ENCODE measurements at places on chromosomes 16 and 17.
A peak's percentile ranks its signal among the peaks of the same experiment; 100 is the strongest.

GRCh38 chr17:72671016-72671415, 421.5 kb downstream of the SLC39A11 start:
- no peak for DNase-seq

- DNase-seq: no peak
Measured at GRCh38 chr16:78309763-78310162, 210.3 kb downstream of the WWOX start.

DNA sequence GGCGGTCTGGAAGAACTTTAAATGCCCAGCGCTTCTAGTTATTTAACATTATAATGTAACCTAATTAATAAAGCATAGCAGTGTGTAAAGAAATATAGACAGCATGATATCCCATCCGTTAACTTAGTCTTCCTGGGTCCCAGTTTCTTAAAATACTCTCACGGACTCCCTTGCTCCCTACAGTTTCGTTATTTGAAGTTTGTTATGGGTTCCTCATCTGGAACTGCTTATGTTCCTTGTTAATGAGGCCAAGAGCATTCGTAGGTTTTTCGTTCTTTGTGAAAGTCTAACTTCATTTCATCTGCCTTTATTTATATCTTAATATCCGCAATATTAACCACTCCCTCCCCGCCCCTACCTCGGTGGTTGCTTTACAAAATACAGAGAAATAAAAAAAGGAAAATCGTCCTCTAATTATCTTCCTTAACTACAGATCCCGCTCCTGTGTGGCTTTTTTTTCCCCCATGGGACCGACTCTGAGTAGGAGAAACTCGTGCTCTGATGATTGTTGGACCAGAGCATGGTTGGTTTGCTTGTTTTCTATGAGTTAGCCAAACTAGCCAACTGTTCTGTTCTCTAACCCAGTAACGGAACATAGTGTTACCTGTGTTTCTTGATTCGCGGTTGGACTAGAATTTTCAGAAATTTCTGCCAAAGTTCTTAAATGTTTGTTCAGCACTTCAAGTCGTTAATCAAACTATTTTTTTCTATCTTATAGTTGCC, 863 bp downstream of the ADPRM start:
- DNase-seq: peak; percentile 7

DNA sequence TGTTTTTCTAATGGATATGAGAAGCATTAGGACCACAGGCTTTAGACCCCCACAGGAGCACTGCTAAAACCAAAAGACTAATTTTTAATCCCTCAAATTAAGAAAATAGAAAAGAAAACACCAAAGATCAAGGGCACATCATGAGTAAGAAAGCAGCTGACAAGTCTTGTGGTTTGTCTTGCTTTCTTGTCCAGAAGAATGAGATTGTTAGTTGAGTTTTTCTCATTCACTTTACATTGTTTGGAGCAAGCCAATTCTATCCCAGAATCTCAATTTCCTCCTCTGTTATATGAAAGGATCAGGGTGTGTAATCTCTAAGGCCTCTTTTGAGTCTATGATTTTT, 899.0 kb downstream of the KCNJ2 start:
- DNase-seq: no peak

- DNase-seq: peak; percentile 77
Measured at GRCh38 chr17:81641825-81642489, 5.0 kb downstream of the TSPAN10 start.

DNA sequence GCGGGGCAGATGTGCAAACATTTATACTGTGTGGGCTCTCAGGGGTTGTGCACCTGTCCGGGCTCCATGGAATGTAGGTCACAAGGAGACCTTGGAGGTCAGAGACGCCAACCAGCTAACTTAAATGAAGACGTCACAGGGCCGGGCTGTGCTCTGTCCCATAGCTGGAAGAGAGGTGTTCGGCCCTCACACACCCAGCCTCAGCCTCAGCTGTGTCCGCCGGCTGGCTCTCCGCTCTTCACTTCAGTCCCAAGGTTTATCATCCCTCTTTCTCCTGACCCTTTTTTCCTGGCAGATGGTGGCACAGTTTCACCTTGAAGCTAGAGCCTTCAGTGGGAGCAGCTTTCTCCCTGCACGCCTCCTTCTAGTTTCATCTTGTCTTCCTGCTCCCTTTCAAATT, 6.0 kb upstream of the RBFOX3 start:
- no peak for DNase-seq

- peak; percentile 63 for DNase-seq
Measured at GRCh38 chr17:73429440-73430164, 117.8 kb upstream of the CDC42EP4 start.

- peak; percentile 99 for DNase-seq
Measured at GRCh38 chr16:70750893-70751467, 50.0 kb downstream of the VAC14 start.

GRCh38 chr16:89401641-89402445, 88.5 kb downstream of the ANKRD11 start:
- no peak for DNase-seq

GRCh38 chr16:23104032-23104955, 45.0 kb downstream of the USP31 start:
- DNase-seq: no peak

GRCh38 chr17:75063626-75064025, 16.6 kb downstream of the KCTD2 start:
- no peak for DNase-seq

DNA sequence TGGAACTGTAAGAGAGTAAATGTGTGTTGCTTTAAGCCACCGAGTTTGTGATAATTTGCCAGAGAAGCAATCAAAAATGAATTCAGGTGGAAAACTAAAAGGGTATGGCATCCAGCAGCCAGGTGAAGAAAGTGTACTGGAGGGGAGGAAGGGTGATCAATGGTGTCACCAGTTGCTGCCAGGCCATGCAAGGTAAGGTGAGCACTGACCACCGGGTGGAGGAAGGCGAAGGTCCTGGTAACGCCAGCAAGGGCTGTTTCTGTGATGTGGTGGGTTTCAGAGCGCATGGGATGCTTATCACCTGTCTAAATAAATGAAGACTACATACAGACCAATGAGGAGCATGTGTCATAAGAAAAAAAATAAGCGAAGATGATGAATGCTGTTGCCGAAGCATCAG, 6.9 kb downstream of the FA2H start:
- DNase-seq: no peak

GRCh38 chr17:3574231-3574630, 16.6 kb upstream of the TRPV3 start:
- no peak for DNase-seq

GRCh38 chr17:57584050-57584551, 161.0 kb downstream of the CCDC182 start:
- no peak for DNase-seq

GRCh38 chr16:54176376-54176901, 110.1 kb downstream of the IRX3 start:
- no peak for DNase-seq

- no peak for DNase-seq
Measured at GRCh38 chr17:75088465-75089417, 987 bp downstream of the SLC16A5 start.

GRCh38 chr17:67421869-67422273, 44.8 kb downstream of the PITPNC1 start:
- peak; percentile 99 for DNase-seq

DNA sequence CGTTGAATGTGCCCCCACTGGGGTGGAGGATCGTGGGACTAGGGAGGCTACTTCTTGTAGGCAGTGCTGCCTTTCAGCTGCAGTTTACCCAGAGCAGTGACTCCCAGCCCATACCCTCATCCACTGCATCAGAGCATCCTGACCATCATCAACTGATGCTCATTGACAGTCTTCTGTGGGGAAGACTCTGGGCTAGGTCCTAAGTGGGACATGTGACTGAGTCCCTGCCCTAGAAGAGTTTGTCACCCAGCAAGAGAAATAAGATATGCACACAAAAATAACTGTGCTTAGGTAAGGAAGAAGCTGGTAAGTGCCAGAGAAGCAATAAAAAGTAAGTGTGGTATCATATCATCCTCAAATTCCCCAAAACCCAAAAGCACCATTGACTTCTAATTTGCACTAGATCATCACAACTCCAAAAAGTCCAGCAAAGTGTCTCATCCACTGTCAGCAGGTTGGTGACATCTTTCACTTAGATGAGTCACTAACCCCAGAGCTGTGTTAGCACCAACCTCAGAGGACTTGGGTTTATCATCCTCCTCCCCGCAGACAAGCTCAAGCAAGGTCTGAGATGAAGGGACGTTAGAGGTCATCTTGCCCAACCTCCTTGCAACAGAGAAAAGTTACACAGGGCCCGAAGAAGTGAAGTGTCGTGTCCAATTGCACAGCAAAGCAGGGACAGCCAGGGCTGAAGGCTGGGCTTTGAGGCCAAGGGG, 99.0 kb downstream of the CCDC182 start:
- DNase-seq: peak; percentile 40

DNA sequence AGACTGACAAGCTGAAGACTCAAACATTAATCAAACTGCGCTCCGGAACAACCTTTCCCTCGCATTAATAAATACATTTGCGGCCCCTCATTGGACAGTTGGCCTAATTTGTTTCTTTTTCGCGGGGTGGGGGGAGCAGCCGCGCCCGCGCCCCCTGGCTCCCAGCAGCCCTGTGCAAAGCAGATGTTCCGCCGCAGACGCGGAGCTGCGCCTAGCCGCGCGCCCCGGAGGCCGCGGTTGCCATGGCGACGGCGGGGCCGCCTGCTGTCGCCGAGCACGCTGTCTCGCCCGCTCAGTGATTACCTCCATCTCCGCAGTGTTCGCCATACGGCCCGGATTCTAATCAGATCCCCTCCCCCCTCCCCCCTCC, 25.5 kb downstream of the COPZ2 start:
- no peak for DNase-seq

DNA sequence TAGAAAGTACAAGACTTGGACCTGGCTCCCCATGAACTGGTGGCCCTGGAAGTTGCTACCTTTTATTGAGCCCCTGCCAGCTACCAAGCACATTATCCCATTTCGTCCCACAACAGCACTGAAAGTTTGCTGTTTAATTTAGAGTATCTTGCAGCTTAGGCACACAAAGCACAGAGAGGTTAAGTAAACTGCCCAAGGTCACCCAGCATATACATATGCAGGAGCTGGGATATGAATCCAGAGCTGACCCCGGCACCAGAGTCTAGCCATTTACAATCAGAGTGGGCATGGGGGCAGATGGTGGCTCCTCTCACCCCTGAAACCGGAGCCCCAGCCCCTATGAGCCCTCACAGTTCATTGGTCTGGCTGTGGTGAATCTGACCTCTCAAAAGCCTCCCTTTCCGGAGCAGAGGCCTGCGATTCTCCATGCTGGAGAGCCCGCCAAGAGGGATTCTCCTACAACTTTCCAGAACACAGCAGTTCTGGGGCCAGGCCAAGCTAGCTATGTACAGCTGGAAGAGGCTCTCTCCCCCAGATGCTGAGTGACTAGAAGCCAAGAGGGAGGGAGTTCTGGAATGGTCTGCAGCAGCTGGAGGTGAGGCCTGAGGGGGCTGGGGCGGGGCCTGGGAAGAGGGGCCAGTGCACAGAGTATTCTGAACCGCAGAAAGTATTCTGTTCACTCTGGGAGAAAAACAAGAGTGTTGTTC, 58.3 kb downstream of the SREBF1 start:
- no peak for DNase-seq

DNA sequence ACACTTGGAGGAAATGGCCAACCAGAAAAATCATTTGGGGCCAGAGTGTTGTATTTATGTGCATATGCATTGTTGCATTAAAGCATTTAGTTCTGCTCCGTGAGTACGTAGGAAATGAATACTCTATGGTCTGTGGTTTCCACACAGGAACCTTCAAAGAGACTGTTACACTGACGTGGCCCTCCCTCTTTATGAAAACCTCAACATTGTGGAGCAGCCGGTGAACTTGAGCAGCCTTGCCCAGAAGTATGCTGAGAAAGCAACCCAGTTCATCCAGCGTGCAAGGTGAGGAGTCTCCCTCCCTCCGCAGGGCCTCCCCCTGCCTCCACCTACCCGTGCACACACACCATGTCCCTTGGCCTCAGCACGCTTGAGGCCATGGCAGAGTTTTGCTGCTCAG, 65.2 kb downstream of the ARSG start:
- peak; percentile 31 for DNase-seq

- no peak for DNase-seq
Measured at GRCh38 chr17:82228278-82228841, 482 bp upstream of the SLC16A3 start.

DNA sequence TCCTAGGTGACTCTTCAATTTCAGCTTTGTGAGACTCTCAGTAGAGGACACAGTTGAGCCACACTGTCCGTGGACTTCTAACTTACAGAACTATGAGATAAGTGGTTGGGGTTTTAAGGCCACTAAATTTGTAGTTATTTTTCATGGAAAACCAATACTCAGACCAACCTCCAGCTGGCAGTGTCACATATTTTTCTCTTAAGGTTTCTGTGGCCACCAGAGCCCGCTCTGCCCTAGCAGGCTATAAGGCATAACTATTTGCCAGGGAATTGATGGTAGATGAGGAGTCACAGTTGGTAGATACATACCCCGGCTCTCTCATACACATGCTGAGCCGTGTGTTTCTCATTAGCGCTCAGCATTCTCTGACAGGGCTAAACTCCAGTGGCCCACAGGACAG, 336.8 kb upstream of the MON1B start:
- no peak for DNase-seq

- no peak for DNase-seq
Measured at GRCh38 chr17:41434005-41434404, 6.8 kb downstream of the KRT38 start.

- no peak for DNase-seq
Measured at GRCh38 chr17:69314246-69315065, 12.5 kb downstream of the ABCA5 start.
